ELR (cell line): ENCODE measurements at places on chromosomes 2 and 18.

- no peak for DNase-seq
These were observed 33.1 kb upstream of the CYP27A1 start for GRCh38 chr2:218748741-218749441.

GRCh38 chr2:182132605-182133004, 147.0 kb downstream of the PPP1R1C start:
- peak; percentile 46 for DNase-seq

DNA sequence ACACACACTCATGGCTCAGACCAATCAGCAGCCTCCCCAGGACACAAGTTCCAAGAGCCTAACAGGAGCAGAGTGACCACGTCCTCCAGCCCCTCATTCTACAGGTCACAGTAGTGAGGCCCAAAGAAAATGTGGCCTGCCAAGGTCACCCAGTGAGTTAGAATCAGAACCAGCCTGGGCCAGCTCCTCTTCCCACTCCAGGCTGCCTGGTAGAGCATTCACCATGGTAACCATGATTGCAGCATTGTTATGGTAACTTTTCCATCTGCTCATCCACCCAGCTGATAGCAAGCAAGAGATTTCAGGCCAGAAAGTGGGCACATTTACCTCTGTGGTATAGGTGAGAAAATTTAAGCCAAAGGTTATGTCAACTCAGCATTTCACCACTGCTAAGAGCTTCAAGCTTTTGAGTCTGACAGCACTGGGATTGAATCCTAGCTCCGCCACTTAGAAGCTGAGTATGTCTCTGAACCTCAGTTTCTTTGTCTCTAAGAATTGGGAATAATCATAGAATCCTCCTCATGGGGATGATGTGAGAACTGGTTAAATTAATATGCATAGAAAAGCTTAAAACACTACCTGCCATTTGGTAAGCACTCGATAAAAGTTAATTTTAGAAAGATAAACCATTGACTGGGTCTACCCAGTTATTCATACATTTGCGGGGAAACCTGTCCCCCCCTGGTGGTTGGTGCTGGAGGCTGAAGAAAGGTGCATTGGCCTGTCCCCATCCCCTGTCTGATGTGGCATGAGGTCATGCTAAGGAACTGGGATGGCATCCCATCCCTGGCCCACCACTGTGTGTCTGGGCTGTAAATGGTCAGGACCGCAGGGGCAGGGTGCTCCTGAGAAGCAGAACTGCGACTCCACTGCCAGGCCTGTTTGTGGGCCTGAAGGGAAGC, 181.5 kb downstream of the KLHL29 start:
- DNase-seq = peak; percentile 39

- no peak for DNase-seq
These were observed 737.4 kb upstream of the SALL3 start for GRCh38 chr18:78242254-78242643.

GRCh38 chr2:44802777-44803424, 138.6 kb upstream of the SIX3 start:
- DNase-seq = no peak

DNA sequence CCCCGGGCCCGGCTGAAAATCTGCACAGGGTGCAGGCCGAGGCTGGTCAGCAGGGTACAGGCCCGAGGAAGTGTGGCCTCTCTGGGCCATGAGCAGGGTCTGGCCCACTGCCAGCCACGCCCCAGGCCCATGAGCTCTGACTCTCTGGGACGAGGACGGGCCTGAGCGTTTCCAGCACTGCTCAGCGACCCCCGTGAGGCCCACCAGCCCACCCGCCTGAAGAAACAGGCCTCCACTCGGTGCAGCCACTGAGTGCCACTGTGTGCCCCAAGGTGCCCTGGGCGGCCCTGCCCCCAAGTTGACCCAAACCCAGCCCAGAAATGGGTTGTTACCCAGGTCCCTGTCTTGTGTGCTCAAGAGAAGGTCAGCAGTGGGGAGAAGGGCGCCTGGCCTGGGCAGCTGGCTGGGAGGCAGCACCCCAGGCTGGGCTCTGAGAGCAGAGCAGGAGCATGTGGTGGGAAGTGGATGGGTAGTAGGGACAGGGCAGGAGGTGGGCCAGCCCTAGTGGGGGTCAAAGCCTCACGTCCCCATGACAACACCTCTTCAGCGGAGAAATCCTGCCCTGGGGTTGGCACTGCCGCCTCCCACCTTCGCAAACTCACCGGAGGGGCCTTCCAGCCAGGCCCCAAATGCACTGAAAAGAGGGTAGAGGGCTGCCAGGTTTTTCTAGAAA, 2.1 kb upstream of the SNED1 start:
- DNase-seq = no peak

DNA sequence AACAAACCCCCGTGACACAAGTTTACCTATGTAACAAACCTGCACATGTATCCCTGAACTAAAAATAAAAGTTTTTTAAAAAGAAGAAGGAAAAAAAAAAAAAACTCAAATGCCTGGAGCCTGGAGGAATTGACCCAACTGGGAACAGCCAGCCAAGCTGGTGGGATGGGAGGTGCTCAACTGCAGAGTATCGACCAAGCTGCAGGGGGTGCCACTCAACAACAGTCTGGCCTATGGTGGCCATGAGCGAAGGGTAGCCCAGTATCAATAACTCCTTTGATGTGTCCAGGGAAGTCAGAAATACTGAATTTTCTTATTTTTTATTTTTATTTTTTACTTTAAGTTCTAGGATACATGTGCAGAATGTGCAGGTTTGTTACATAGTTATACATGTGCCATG, 310.3 kb upstream of the DLGAP1 start:
- no peak for DNase-seq

DNA sequence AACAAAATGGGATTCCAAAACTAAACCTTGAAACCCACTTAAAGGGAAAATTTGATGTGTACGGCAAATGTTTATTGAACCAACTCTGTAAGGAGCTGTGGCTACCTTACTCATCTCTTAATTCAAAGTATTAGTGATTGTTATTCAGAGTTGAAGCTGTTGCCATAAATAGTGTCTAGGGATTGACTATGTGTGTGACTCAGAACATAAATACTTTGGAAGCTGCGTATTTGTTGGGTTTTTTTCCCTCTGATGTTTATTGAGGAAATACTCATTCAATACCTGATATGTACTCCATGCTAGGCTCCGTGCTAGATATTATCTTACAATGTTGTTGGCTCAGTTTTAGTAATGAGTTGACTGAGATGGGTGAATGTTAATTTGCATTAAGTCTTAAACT, 90.4 kb downstream of the PTRHD1 start:
- DNase-seq = peak; percentile 92

- no peak for DNase-seq
These were observed 768 bp upstream of the CYBRD1 start for GRCh38 chr2:171521361-171522051.

GRCh38 chr2:109613081-109613921, 465 bp downstream of the SEPTIN10 start:
- peak; percentile 73 for DNase-seq

DNA sequence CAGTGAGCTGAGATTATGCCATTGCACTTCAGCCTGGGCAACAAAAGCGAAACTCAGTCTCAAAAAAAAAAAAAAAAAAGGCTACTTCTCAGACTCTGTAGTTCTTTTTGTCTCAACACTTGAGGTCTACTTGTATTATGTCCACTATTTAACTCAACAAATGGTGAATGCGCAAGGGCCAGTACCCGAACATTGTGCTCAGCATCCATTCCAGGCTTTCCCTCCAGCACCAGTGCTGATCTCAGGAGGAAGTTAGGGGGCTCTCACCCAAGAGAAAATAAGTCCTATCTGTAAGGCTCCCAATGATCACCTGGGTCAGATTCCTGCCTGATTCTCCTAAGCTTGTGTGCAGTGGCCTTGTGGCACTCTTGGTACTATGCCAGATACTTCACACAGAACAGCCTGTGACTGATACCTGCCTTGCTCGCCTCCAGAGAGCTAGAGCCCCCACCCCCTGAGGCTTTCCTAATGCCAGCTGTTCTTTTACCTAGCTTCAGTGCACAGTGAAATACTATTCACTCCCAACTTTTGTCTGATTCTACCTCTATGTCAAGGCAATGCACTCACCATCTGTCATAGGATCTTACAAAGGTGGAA, 74.9 kb downstream of the INO80D start:
- no peak for DNase-seq

GRCh38 chr2:15874321-15874720, 66.0 kb upstream of the MYCN start:
- DNase-seq = no peak

- DNase-seq = peak; percentile 32
These were observed 11.6 kb downstream of the HNRNPLL start for GRCh38 chr2:38591152-38591551.
